Natural killer cell (primary cell): ENCODE measurements at places on chromosomes 1 and 21. TPM values are rescaled to one million over a fixed set of nuclear protein-coding genes. Genes with fewer than 3 reads are reported as not detected.

DNA sequence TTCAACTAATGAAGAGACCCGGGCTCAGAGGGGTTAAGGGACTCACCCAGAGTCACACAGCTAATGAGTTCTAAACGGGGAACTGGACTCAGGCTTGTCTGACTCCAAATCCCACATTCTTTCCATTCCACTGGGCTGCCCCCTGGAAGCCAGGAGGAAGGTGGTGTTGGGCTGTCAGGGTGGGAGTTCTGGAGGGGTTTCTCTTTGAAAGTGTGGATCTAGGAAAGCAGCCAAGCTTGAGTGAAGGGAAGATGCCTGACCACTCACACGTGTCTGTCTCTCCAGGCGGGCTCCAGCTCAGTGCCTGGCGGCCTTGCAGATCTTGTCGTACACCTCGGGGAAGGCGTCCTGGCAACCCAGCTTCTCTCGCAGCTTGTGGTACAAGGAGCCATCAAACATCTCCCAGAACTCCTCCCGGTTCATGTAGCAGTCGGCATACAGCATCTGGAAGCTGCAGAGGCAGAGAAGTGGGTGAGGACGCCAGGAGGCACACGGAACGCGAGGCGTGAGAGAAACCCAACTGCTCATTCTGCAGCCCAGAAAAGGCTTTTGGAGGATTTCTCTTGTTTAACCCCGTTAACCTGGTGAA, 35.0 kb downstream of the DHCR24 start:
- H3K4me3 ChIP-seq: no peak overlapping the region
- no peaks in the 10 kb centered on the region for H3K4me1 ChIP-seq
- peaks cover 34% of the 10 kb centered on the region for H3K36me3 ChIP-seq
- no peak for DNase-seq
- no peaks in the 10 kb centered on the region for H3K27me3 ChIP-seq

GRCh38 chr21:20698585-20698984, 299.6 kb upstream of the NCAM2 start:
- no peaks in the 10 kb centered on the region for H3K27me3 ChIP-seq
- no peak for DNase-seq
- H3K36me3 ChIP-seq: no peaks in the 10 kb centered on the region
- no peak overlapping the region for H3K27ac ChIP-seq
- H3K4me1 ChIP-seq: no peaks in the 10 kb centered on the region

SEC16B gene
- total RNA-seq: not detected

GRCh38 chr1:210949039-210949438, 184.9 kb downstream of the KCNH1 start:
- no peak overlapping the region for H3K27ac ChIP-seq
- no peak overlapping the region for H3K4me3 ChIP-seq
- no peaks in the 10 kb centered on the region for H3K4me1 ChIP-seq
- no peak for DNase-seq

DNA sequence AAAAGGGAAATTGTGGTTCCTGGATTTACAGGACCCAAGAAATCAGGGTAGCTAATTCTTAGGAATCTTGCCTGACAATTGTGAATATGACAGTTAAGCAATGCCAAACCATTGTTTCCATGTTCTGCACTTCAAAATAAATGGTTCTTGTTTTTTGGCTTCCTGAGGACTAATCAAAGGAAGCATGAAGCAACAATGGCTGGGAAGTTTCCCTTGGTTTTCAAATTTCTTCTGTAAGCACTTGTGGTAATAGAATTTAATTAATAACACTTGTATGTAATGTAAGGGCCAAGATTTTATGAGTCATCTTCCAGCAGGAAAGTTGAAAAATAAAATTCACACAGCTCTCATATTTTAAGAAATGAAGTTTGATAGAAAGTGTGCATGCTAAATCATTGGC, 31.7 kb downstream of the JAM2 start:
- no peak overlapping the region for H3K27ac ChIP-seq
- no peaks in the 10 kb centered on the region for H3K4me1 ChIP-seq
- no peaks in the 10 kb centered on the region for H3K27me3 ChIP-seq

DNA sequence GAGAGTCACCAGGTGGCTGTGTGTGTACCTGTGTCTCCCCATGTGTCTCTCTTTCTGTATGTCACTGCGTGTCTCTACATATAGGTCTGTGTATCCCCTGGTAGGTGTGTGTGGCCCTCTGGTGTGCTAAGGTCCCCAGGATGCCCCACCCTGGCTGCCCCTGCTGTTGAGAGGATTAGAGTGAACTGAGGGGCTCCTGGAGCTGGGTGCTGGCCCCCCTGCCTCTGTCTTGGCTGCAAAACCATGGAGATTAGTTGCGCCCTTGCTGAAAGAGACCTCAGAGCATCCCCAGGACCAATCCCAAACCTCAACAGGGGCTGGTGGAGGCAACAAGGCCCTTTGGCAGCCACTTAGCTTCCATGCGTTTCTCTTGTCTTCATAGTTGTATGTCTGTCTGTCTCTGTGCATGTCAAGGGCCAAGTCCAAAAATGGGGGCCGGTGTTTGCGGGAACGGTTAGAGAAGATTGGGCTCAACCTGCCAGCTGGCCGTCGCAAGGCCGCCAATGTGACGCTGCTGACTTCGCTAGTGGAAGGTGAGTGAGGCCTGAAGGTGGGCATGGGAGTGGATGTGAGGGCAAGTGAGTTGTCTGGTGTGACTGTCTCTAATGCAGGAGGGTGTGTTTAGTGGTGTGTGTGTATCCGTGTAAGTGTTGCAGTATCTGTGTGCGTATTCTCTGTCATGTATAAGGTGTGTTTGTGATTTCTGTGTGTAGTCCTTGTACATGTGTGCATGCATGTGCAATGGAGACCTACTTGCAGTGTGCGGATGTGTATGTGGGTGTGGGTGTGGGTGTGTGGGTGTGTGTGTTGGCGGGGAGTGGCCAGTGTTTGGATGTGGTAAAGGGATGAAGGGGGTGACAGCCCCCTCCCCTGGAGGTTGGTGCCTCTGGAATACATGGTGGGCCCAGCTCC, 16.7 kb downstream of the TFAP2E start:
- H3K36me3 ChIP-seq: peaks cover 9% of the 10 kb centered on the region
- H3K27ac ChIP-seq: no peak overlapping the region
- no peak overlapping the region for H3K4me3 ChIP-seq
- H3K4me1 ChIP-seq: peaks cover 13% of the 10 kb centered on the region
- H3K27me3 ChIP-seq: no peaks in the 10 kb centered on the region

- no peak for DNase-seq
- no peaks in the 10 kb centered on the region for H3K36me3 ChIP-seq
- H3K4me1 ChIP-seq: peaks cover 3% of the 10 kb centered on the region
- H3K4me3 ChIP-seq: no peak overlapping the region
Measured at GRCh38 chr1:210647406-210648333, 319.0 kb downstream of the HHAT start.

SAMSN1 gene
- total RNA-seq: 101 TPM

RPE65 gene
- not detected for total RNA-seq

DNA sequence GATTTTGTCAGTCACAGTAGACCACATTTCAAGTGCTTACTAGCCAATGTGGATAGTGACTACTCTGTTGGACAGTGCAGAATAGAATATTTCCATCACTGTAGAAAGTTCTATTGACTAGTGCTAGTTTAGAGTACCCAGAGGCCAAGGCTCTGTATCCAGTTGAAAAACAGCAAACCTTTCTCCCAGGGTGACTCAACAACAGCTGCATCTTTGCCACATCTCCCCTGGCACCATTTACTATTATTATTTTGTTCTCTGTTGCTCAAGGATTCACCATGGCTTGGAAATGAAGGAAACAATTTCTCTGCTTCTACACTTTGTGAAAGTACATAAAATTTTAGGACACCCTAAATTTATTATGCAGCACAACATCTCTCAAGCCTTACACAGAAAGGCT, 85.3 kb upstream of the WDR26 start:
- H3K27me3 ChIP-seq: no peaks in the 10 kb centered on the region
- no peaks in the 10 kb centered on the region for H3K36me3 ChIP-seq
- H3K4me1 ChIP-seq: no peaks in the 10 kb centered on the region
- no peak overlapping the region for H3K4me3 ChIP-seq
- H3K27ac ChIP-seq: no peak overlapping the region
- no peak for DNase-seq

GRCh38 chr1:24954631-24955030, 24.6 kb upstream of the RUNX3 start:
- no peak overlapping the region for H3K4me3 ChIP-seq
- peaks cover 82% of the 10 kb centered on the region for H3K4me1 ChIP-seq
- DNase-seq: no peak
- H3K27me3 ChIP-seq: no peaks in the 10 kb centered on the region

- H3K36me3 ChIP-seq: no peaks in the 10 kb centered on the region
- peaks cover 35% of the 10 kb centered on the region for H3K4me1 ChIP-seq
- no peak for DNase-seq
- no peak overlapping the region for H3K4me3 ChIP-seq
- H3K27me3 ChIP-seq: no peaks in the 10 kb centered on the region
Measured at GRCh38 chr1:157773493-157774350, 3.2 kb downstream of the FCRL2 start.

- peaks cover 8% of the 10 kb centered on the region for H3K4me1 ChIP-seq
- no peaks in the 10 kb centered on the region for H3K36me3 ChIP-seq
- no peaks in the 10 kb centered on the region for H3K27me3 ChIP-seq
- no peak for DNase-seq
Measured at GRCh38 chr1:92084651-92085050, 4.5 kb downstream of the BTBD8 start.

DNA sequence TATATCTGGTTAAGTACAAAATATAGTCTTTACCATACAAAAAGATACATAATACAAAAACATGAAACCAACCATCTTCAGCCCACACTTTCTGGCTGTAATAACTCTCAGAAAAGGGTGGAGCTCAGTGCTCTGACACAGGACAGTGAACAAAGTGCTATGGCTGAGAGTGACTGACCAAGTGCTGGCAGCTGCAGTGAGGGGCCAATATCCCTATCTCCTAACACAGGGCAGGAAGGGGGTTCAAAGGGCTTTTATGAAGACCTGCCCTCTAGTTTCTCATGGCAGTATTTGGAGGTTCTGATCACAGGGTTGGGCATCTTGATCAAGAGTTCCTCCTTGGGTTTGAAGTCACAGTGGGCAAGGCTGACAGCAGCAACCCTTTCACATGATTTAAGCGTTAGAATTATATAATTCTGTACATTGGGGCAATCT, 3.9 kb downstream of the TXNIP start:
- peaks cover 31% of the 10 kb centered on the region for H3K4me1 ChIP-seq
- peak; percentile 28 for DNase-seq
- peak overlapping the region; percentile 64 for H3K4me3 ChIP-seq
- H3K27me3 ChIP-seq: no peaks in the 10 kb centered on the region
- peaks cover 41% of the 10 kb centered on the region for H3K36me3 ChIP-seq
- peak overlapping the region; percentile 88 for H3K27ac ChIP-seq

SLC26A9 gene
- total RNA-seq: not detected
